ENCODE measurements at places on chromosomes 16 and 17.

GRCh38 chr16:17311333-17312093 is 159.2 kb downstream of the XYLT1 start:
- no peak for DNase-seq

DNA sequence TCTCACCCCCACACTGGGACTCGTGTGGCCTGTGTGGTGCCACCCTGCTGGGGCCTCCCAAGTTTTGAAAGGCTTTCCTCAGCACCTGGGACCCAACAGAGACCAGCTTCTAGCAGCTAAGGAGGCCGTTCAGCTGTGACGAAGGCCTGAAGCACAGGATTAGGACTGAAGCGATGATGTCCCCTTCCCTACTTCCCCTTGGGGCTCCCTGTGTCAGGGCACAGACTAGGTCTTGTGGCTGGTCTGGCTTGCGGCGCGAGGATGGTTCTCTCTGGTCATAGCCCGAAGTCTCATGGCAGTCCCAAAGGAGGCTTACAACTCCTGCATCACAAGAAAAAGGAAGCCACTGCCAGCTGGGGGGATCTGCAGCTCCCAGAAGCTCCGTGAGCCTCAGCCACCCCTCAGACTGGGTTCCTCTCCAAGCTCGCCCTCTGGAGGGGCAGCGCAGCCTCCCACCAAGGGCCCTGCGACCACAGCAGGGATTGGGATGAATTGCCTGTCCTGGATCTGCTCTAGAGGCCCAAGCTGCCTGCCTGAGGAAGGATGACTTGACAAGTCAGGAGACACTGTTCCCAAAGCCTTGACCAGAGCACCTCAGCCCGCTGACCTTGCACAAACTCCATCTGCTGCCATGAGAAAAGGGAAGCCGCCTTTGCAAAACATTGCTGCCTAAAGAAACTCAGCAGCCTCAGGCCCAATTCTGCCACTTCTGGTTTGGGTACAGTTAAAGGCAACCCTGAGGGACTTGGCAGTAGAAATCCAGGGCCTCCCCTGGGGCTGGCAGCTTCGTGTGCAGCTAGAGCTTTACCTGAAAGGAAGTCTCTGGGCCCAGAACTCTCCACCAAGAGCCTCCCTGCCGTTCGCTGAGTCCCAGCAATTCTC is 27.4 kb downstream of the STH start:
- no peak for DNase-seq

GRCh38 chr16:30394592-30395154 is 547 bp upstream of the ZNF48 start:
- no peak for DNase-seq

DNA sequence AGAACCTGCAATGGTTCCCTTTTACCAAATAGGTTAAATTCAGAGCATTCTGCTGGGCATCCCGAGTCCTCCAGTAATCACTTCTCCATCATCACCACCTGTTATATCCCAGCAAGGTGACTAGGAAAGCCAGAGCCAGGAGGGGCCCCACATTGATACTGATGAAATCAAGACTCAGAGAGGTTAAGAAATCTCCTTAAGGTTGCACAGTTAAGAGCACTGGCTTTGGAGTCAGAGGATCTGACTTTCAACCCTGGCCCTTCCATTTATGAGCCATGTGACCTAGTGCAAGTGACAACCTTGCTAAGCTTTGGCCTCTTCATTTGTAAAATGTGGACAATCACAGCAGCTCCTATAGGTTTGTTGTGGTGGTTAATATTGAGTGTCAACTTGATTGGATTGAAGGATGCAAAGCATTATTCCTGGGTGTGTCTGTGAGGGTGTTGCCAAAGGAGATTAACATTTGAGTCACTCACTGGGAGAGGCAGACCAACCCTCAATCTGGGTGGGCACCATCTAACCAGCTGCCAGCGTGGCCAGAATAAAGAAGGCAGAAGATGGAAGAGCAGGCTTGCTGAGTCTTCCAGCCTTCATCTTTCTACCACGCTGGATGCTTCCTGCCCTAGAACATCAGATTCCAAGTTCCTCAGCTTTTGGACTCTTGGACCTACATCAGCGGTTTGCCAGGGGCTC is 194.2 kb upstream of the ASIC2 start:
- DNase-seq = no peak

DNA sequence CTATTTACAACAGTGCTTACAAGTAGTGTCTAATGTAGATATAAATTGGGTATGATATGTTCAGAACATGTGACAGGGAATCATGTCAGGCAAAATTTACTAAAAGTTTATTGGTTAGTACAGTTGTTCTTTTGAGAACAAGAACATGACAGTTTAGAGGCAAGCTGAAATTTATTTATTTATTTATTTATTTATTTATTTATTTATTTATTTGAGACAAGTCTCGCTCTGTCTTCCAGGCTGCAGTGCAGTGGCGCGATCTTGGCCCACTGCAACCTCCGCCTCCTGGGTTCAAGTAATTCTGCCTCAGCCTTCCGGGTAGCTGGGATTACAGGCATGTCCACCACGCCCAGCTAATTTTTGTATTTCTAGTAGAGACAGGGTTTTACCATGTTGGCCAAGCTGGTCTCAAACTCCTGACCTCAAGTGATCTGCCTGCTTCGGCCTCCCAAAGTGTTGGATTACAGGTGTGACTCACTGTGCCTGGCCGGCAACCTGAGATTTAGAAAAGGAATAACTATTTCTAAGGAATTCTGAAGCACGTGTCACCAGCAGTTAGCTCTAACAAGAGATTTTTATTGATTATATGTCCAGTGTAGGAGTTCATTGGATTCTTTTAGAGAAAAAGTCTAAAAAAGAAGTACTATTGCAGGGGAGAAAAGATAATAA is 24.9 kb downstream of the MRTFB start:
- DNase-seq = no peak

DNA sequence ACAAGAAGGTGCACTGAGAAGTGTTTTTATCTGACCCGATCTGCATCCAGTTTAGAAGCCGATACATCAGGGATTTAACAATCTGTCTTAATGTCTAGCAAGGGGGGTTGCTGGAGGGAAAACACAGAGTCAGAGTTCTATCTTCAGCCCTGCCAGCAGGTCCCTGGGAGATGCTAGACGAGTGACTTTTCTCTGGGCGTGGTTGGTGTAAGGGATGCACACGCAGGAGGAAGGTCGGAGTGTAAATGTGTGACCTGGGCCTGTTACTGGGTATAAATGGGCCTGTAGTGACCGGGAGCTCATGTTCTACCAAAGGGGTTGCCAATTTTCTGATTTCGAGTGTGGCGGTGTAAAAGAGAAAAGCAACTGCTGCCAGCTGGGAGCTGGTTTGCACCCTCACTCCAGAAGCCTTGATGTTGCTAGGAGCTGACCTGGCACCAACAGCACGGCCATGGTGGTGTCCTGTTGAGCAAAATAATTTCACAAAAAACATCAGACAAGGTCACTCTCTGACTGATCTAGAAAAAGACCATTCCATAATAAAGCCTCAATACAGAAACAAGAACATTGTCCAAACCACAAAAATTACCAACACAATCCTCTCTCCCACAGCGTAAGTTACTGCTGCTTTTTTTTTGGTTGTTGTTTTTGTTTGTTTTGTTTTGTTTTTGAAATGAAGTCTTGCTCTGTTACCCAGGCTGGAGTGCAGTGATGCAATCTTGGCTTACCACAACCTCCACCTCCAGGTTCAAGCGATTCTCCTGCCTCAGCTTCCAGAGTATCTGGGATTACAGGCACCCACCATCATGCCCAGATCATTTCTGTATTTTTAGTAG is 1.3 kb upstream of the KCTD13 start:
- no peak for DNase-seq
